ENCODE measurements at places on chromosomes 12 and 14.
A peak's percentile ranks its signal among the peaks of the same experiment; 100 is the strongest.

DNA sequence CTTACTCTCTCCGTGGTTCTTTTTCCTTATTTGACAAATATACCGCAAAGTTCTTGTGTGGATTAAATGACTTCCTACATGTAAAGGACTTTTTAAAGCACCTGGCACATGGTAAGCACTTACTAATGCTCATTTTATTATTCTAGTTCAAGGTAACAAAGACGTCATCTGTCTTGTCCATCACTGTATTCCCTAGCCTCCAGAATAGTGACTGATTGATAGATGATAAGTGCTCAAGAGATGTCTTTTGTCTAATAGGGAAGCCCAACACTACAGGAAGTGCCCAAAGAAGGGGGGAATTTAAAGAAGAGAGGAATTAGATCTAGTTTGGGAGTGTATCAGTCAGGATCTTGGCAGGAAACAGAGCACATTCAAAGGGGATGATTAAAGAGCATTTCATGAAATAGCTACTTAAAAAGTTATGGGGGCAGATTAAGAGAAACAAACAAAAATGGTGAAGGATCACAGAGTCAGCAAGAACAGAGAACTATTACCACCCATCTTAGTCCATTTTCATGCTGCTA is 151.9 kb downstream of the GXYLT1 start:
- DNase-seq, result no peak

GRCh38 chr14:71054706-71055105 is 147.4 kb downstream of the PCNX1 start:
- no peak for DNase-seq

DNA sequence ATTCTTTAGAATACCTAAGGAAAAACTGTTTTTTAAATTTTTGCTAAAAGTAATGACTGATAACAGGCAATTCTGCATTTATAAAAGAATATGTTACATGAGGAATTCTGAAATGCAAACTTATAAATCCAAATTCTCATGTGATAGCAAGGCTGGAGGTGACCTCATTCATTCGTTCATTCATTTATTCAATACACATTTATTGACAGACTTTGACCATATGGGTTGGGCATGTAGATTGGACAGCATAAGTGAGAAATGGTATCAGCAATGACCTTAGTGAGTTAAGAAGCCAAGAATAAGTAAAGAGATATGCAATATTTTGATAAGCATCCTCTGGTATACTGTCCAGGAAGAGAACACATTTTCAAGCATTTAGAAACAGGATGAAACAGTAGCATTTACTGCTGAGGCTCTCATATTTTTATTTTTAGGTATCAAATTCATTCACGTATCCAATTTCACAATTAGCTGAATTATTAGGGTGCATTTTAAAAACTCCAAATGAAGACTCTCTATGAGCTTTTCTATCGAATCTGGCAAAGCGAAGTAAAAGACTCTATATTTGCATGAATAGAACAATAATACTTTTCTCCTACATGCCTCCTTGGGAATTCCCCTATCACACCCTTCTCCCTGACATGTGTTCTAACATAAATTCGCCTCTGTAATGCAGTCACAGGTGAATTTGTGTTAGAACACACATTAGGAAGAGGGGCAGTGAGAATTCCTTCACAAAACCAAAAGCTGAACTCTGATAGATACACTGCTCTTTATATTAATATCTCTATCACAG is 49.9 kb downstream of the PEBP1 start:
- DNase-seq, result no peak

DNA sequence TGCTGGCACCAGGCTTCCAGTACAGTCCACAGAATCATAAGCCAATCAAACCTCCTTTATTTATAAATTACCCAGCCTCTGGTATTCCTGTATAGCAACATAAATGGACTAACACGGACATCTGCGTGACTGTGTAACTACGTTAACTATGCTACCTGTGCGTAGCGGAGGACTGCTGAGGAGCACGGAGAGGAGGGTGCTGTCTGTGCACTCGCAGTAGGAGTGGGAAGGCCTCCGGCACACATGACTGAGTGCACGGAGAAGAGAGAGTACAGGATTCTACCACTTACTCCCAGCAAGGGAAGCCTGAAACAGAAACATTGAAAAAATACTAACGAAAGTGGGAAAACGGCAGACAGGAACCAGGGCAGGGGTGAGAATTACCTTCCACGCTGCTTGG is 22.9 kb downstream of the RAD52 start:
- DNase-seq, result no peak

GRCh38 chr14:64501411-64502171 is 2.0 kb downstream of the ZBTB25 start:
- DNase-seq, result peak; percentile 45

- DNase-seq, result no peak
Measured at GRCh38 chr14:68368850-68369249, 424.0 kb downstream of the ZFP36L1 start.

GRCh38 chr12:85466890-85467289 is 186.9 kb downstream of the ALX1 start:
- DNase-seq, result no peak

GRCh38 chr12:66011731-66012130 is 118.8 kb downstream of the LLPH start:
- DNase-seq, result no peak

GRCh38 chr12:115208098-115208497 is 524.1 kb upstream of the TBX3 start:
- DNase-seq, result no peak
